ENCODE measurements at places on chromosomes 11 and 22. TPM values are rescaled to one million over a fixed set of nuclear protein-coding genes. Genes with fewer than 3 reads are reported as not detected.

DNA sequence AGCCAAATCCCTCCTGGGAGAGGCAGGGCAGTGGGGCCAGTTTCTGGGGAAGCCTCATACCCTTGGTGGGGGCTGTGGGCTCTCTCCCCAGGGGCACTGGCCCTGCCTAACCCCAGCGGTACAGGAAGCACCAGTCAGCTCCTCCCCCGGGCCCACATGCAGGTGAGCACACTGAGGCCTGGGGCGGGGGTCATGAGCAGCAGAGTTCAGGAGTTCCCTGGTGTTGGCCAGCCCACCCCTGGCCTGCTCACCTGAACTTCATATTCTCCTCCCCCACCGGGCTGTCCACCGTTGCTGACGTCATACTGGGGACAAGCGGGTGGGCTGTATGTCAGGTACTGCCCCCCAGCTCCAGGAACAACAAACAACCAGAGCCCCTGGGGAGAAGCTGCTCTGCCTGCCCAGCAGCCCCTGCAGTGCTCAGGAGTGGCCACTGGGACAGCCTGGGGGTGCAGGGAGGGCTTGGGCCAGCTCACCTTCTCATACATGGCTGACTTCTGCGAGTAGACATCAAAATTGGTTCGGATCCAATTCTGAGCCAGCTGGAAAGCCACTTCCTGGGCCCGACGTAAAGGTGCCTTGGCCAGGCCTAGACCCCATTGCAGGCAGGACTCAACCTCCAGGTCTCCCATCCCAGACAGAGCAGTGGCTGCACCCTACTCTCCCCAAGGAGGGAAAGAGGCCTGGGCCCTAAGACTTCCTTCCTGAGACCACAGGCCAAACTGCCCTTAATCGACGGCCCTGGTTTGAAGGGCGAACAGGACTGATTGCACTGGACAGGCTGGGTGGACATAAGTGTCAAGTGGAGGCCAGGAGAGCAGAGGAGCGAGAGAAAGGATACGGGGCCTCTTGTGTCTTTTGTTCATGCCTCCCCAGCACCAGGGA, 20.8 kb downstream of the TREH start:
- H3K27me3 ChIP-seq: no peaks in the 10 kb centered on the region
- H3K4me1 ChIP-seq: no peaks in the 10 kb centered on the region

DNA sequence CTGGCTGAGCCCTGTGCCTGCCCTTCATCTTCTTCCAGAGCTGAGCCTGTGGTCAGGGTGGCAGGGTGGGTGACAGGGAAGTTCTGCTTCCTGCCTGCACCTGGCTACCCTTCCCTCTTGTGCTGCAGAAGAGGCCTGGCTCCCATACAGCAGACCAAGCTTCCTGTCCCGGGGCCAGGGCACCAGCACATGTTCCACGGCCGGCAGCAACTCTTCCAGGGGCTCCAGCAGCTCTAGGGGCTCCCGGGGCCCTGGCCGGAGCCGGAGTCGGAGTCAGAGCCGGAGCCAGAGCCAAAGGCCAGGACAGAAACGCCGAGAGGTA, 15.0 kb downstream of the ROBO3 start:
- no peaks in the 10 kb centered on the region for H3K4me1 ChIP-seq
- H3K27ac ChIP-seq: no peak overlapping the region
- no peak overlapping the region for H3K4me3 ChIP-seq
- H3K36me3 ChIP-seq: no peaks in the 10 kb centered on the region

GRCh38 chr11:72254299-72254993, 10.5 kb upstream of the PHOX2A start:
- DNase-seq: no peak
- no peaks in the 10 kb centered on the region for H3K36me3 ChIP-seq
- H3K27ac ChIP-seq: no peak overlapping the region
- no peak overlapping the region for H3K4me3 ChIP-seq
- no peaks in the 10 kb centered on the region for H3K27me3 ChIP-seq
- H3K4me1 ChIP-seq: no peaks in the 10 kb centered on the region

Gene KRTAP5-9
- polyA plus RNA-seq: not detected

Gene OR51B2
- not detected for polyA plus RNA-seq

DNA sequence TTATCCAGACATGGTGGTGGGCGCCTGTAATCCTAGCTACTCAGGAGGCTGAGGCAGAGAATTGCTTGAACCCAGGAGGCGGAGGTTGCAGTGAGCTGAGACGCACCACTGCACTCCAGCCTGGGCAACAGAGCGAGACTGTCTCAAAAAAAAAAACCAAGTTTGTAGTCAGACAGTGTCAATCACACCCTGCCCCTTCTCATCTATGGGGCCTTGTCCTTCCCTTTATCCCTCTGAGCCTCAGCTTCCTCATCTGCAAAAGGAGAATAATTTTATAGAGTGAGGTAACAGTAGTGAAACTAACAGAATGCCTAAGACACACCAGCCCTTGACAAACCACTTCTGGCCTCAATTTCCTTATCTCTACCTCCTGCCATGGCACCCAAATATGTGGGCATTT, 10.7 kb downstream of the BCL9L start:
- H3K4me1 ChIP-seq: no peaks in the 10 kb centered on the region
- no peaks in the 10 kb centered on the region for H3K36me3 ChIP-seq
- peak overlapping the region; percentile 76 for H3K27ac ChIP-seq
- no peaks in the 10 kb centered on the region for H3K27me3 ChIP-seq
- DNase-seq: no peak
